ENCODE measurements at places on chromosomes 3 and 15.

DNA sequence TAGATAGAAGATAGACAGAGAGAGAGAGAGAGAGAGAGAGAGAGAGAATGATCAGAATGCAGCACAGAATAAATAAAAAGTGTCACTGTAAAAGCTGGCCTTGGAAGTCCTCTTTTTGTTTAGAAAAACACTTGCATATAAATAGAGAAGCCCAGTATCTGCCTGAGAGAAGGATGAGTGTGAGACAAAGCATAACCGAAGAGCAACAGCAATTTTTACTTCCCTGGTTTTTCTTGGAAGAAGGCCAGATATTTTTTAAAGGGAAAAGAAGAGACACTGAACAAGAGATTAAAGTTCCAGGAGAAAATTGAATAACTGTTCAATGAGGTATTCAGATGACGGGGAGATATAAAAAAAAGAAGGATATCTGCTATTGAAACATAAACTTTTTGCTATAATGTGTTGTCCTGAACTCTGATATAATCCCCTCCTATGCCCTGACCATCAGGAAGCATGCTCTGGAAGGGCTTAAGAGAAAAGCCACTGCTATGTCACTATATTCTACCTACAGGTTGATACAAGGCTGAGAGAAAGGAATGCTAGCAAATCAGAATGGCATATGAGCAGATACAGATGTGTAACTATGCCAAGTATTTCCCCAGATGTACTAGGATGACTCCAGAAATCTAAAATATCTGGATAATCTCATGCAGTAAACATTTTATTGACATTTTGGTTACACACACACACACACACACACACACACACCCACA, 358.9 kb downstream of the RBMS3 start:
- DNase-seq, result no peak

DNA sequence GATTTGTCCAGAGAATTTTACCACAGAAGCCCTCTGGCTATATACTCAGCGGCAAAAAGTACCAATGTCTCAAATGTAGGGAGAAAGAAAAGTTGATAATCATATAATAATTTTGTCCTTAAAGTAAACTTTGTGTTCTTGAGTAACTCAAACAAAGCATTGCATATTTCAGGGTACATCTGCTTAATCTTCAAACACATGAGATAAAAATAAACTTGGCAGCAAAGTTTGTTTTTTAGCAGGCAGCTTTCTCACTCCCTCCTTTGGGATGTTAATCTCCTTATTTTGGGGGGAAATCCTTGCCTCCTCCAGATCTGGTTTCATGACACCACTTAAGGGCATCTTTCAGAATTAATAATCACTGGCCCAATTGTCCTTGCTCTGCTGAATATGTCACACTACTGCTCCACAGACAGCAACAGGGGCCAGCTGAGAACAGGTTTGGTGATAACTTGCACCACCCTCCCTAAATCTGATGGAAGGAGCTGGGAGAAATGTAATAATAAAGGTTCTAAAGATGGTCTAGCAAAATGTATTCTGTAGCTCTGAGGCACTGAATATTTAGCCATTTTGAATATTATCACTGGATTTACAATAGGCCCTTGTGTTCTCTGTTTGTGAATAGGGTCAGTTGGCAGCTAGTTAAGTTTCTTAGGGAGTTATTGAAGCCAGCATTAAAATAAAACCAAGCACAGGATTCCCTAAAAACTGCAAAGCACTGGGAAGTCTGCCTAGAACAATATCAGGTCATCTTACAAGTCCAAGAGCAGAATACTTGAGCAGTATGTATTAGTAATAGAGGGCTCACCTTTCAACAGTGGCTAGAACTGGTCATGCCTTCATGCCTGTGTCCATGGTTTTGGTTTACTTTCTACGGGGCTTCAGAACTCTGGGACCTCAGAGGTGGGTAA, 79.2 kb downstream of the EFL1 start:
- DNase-seq, result no peak

DNA sequence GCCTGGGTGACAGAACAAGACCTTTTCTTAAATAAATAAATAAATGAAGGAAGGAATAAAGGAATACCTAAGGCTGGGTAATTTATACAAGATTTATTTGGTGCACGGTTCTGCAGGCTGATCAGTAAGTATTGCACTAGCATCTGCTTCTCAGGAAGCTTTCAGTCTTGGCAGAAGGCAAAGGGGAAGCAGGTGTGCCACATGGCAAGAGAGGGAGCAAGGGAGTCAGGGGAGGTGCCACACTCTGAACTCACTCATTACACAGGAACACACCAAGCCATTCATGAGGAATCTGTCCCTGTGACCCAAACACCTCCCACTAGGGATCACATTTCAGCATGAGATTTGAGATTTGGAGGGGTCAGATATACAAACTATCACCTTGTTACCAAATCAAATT, 56.4 kb downstream of the PRKCI start:
- DNase-seq, result peak; percentile 46

- DNase-seq, result peak; percentile 3
Observed at GRCh38 chr3:22089284-22089683, 338.3 kb upstream of the ZNF385D start.

DNA sequence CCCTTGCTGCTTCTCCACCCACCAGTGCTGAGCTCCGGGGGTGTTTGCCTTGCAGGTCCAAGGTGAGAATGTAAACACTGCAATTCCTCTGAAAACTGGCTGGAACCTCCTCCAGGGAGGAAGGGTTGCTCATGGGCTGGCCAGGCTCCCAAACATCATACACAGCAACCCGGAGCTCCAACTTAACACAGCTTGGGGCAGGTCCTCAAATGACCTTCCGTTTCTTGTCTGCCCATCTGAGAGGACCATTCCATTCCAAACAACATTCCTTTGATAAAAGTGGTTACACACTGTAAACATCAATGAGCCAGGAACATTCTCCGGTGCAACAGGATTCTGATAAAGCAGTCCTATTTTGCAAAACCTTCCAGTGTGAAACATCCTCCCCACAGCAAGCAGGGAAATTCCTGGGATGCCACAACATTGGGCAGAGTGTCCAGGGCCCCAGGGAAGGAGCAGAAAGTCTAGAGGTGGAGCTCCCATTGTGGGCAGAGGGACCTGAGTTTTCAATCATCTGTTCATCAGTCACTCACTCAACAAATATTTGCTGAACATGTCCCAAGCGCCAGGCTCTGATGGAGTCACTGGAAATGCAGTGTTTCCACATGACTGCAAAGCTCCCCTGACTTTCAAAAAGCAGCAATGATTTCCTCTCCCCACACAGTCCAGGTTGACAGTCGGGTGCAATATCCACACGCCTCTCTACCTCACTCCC, 7.3 kb upstream of the HEG1 start:
- no peak for DNase-seq

GRCh38 chr15:77496715-77497109, 76.0 kb downstream of the HMG20A start:
- DNase-seq, result peak; percentile 61

- DNase-seq, result no peak
Observed at GRCh38 chr3:4821975-4822374, 157.3 kb upstream of the BHLHE40 start.

- DNase-seq, result no peak
Observed at GRCh38 chr15:87781959-87782625, 474.4 kb downstream of the NTRK3 start.

DNA sequence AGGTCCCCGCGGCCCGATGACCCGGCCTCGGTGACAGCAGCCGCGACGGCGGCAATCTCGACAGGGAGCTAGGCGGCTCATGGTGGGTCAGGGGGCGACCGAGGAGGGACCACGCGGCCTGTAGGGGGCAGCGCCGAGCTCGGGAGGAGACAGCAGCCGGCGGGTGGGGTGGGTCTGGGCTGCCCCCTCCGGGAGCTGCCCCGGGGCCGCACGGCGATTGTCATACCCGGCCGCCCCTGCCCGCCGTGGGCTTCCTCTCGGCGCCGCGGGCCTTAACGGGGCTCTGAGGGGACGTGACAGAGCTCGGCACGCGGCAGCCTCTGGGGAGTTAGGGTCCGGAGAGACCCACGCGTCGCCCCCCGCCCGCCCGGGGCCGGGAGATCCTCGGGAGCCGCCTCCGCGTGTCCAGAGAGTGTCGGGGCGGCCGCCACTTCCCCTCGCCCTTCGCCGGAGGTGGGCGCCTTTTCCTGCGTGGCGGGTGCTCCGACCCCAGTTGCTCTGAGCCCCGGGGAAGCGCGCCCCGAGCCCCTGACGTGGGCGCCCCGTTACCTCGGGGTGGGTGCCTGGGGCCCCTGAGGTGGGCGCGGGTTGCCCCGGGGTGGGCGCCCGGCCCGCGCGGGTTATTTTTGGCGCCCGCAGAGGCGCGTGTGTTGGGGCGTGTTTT, 539 bp upstream of the PLCL2 start:
- DNase-seq, result no peak

GRCh38 chr3:48797626-48798025, 50.0 kb downstream of the PRKAR2A start:
- DNase-seq, result no peak

GRCh38 chr3:171888466-171888865, 45.3 kb downstream of the TMEM212 start:
- DNase-seq, result no peak

- DNase-seq, result no peak
Observed at GRCh38 chr3:57598765-57599360, 1.7 kb upstream of the ARF4 start.

GRCh38 chr15:90004671-90005070, 3.5 kb downstream of the ZNF710 start:
- DNase-seq, result no peak

DNA sequence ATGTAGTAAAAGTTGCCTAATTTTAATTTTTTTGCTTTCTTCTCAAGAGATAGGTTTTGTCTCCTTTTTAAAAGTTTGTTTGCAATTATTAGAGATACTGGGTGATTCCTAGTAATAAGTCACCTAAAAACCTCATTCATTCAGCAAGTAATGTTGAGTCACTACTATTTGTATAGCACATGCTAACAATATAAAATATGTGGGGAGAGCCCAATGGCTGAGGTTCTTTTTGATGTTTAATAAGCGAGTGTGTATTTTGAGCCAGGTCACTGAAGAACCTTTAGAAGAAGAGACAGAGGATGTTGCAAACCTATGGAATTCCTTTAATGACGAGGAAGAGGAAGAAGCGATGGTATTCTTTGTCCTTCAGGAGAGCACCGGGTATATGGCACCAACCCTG, 123.7 kb upstream of the CHRM5 start:
- DNase-seq, result no peak

Measured in NCI-H146 (cell line).